ENCODE measurements at places on chromosomes 16 and 17.

GRCh38 chr16:79369796-79370195 is 230.7 kb downstream of the MAF start:
- no peak for DNase-seq

DNA sequence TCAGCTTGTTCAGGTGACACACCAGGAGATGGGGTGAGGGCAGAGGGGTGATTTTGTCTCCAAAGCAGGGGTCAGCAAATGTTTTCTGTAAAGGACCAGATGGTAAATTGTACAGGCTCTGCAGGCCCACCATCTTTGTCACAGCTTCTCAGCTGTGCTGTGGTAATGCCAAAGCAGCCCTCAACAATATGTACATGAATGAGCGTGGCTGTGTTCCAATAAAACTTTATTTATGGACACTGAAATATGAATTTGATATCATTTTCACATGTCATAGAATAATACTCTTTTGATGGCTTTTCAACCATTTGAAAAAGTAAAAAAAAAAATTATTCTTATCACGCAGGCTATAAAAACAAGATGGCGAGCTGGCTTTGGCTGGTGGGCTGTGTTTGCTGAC is 206.4 kb upstream of the RPL38 start:
- no peak for DNase-seq

- no peak for DNase-seq
Measured at GRCh38 chr17:3985846-3986245, 21.6 kb upstream of the ATP2A3 start.

- DNase-seq: no peak
Measured at GRCh38 chr16:56974549-56975300, 13.0 kb downstream of the CETP start.

GRCh38 chr16:57082664-57083063 is 9.7 kb upstream of the CPNE2 start:
- no peak for DNase-seq

GRCh38 chr16:50025537-50025931 is 509 bp downstream of the CNEP1R1 start:
- DNase-seq: no peak

- DNase-seq: no peak
Measured at GRCh38 chr17:63265526-63265925, 180.6 kb downstream of the CYB561 start.

DNA sequence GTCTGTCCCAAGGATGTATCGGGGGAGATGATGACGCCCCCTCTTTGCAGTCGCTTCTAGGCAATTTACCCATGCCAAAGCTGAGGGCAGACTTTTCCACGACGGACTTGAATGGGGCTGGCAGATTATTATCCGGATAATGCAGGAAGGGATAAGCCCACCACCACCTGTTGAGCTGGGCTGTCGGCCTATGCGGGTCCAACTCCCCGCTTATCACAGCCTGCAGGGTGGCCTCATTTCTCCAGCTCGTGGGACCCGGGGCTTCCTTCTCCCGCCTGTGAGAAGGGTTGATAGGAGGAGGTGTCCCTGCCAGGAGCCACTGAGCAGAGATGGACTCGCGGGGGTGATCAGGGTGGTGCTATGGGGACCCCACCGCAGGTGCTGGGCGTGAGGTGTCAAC is 559 bp downstream of the CACNG5 start:
- no peak for DNase-seq

- no peak for DNase-seq
Measured at GRCh38 chr17:17698371-17698770, 17.1 kb downstream of the RAI1 start.

All from GM12878 (cell line).